ENCODE measurements at places on chromosomes 12 and 14.

DNA sequence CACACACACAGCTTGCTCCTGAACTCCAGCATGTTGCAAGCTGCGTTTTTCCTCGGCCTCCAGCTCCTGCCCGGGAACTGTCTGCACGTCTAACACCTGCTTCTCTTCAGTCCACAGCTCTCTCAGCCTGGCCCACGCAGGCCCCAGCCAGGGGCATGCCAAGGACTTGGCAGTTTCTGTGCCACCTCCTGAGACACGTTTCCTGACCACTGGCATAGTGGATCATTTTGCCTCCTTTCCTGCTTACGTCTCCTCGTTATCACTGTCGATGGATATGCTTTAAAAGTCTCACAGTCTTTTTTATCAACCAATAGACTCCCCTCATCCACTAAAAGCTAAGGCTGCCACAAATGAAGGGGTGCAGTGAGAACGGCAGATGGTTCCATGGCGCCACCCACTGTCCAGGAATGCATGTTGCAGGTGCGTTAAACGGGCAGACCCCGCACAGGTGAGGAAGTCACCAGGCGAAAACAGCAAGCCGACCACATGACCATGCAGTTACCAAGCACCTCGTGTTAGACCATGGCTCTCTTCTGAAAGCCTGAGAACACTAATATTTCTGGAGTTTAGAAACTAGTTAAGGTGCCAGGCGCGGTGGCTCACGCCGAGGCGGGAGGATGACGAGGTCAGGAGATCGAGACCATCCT is 14.7 kb upstream of the TEAD4 start:
- no peak for DNase-seq

DNA sequence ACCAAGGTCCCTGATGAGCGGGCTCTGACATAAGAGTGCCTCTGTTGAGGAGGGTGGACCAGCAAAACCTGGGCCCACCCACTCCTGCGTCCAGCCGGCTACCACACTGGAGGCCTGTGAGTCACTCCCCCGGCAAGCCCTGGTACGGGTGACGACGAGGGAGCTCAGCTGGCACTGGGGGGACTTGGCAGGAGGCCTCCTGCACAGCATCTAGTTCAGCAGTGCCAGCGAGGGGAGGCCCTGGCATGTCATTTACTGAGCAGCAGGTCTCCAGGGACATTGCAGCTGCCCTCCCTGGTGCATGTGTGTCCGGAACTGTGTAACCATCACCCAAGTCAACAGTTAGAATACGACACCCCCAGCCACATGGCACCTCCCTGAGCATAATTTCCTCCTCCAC is 24.4 kb downstream of the CD9 start:
- DNase-seq, result no peak

GRCh38 chr12:118850244-118850825 is 131.0 kb upstream of the SRRM4 start:
- no peak for DNase-seq

- DNase-seq, result no peak
Observed at GRCh38 chr14:104135121-104135903, 3.1 kb upstream of the KIF26A start.

GRCh38 chr12:24903329-24904088 is 45.4 kb downstream of the BCAT1 start:
- no peak for DNase-seq

DNA sequence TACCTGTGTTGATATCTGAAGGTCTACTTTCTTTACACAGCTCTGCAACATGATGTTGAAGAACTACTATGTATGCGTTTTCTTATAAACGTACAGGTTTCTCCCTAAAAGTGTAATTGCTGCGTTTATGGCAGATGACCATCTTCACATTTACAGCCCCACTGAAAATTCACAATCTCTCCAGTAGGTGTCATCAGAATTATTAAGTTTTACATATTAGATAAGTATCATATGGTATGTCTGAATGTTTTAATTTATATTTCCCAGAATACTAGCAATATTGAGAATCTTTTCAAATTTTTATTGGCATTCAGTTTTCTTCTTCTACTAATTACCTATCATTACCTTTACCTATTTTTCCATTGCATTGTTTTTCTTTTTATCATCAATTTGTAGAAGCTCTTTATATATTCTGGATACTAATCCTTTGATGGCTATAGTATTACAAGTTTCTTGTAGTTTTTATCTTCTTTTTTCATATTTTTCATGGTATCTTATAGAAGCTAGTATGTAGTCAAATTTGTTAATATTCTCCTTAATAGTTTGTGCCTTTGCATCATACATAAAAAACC is 123.5 kb downstream of the CAPZA3 start:
- no peak for DNase-seq

DNA sequence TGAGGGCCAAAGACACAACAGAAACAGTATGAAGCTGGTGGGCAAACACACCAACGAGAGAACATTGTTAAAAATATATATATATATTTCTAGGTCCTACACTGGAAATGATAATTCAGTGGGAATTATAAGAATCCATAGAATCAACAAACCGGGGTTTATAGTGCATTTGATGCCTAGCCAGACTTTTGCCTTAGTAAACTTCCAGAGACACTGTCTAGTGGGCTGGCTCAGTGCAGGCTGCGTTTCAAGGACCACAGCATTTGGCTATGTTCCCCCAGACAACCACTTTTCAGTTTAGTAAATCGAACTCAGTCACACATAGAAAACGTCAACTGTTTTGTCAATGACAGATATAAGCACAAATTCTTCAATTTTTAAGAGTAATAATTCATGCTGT is 41.9 kb downstream of the SLC38A4 start:
- no peak for DNase-seq

DNA sequence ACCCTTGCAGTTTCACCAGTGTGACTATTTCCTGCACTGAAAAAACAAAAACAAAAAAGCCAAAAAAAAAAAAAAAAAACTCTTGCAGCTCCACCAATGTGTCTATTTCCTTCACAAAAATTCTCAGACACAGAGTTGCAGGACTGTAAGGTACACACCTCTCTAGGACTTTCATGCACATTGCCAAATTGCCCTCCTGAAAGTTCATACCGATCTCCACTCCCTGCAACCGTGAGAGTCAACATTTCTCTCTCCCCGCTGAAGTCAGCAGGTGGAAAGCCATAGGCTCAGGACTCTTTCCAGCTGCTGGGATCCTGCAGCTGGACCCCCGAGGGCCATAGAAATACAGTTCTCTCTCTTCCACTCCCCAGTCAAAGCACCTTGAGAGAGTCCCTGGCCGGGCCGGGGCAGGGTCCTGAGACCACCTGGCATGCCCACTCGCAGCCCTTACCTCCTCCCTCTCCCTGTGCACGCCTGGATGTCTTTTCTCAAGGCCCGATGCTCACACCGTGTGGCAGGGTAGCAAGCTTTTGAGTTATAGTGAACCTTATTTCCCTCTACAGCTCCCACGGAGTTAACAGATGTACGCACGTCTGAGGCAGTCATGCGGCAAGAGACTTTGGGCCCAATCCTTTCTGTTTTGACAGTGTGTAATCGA is 23.6 kb downstream of the MMAB start:
- DNase-seq, result no peak

DNA sequence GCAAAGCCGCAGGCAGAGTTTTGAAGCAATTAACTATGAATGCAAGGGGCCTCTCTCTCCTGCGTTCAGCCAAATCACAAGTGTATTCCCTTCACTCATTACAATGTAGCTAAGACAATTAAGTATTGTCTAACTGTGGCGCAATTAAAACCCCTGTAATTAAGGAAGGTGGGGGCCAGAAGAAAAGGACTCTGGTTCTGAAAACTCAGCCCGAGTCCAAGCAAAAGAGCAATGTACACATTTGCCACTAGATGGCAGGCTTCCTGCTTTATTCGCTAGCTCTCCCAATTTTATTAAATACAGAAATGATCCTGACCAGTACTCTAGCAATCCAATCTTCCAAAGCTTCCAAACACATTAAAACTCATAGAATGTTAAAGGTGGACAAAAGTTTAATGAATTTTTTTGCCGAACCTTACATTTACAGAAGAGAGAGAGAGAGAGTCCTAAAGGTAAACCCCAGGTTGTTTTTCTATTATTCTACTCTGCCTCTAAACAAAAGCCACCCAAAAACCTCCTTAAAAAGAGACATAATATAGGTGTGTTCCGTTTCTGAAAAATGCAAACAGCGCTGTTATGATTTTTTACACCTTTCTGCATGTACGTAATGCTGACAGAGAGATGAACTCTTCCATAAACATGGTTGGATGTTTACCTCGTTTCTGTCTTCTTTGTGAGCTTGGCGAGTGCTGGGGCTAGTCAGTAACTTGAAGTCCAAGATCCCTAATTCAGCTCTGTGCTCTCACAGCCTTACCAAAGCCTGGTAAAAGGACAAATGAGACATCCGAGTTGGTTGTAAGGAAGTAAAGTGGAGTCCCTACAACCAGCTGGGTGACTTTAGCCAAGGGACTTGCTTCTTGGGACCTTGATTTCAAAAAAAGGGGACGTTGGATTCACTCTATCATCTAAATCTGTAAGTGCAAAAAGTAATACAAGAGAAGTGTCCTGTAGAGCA is 50.9 kb upstream of the VASH1 start:
- DNase-seq, result no peak

- DNase-seq, result no peak
Observed at GRCh38 chr12:8644345-8645248, 18.0 kb downstream of the MFAP5 start.

DNA sequence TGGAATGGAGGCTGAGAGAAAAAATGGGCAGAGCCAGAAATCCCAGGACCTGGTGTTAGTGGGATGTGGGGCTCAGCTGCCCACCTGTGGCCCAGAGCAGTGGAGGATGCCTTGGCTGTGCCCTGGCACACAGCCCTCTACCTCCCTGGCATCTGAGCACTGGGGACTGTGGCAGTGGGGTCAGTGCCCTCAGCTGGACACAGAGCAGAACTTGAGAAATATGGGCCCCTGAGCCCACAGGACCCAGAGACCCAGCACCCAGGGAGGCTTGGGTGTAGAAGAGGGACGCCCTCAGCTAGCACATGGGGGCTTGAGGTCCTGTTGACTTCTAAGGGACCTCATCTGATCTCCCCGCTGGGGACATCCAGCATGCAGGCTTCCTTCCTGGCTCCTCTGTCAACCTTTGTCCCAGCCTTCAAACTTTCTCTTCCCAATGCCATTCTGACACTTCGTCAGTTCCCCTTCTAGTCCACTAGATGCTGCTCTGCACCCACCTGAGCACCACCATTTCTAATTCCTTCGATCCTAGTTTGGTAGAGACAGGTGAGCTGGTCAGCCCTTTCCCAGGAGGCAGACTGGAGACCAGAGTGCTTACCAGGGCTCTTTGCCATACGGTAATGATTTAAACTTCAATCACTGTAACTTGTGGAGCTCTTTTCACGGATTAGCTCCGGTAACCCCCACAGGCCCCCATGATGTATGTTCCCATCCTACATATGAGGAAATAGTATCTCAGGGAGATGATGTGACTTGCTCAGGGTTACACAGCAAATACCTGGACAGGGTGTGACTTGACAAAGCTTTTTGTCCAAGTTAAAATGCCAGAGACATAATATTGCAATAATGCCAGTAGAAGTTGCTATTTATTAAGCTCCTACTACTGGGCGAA is 143.7 kb downstream of the ASCL4 start:
- DNase-seq, result no peak

DNA sequence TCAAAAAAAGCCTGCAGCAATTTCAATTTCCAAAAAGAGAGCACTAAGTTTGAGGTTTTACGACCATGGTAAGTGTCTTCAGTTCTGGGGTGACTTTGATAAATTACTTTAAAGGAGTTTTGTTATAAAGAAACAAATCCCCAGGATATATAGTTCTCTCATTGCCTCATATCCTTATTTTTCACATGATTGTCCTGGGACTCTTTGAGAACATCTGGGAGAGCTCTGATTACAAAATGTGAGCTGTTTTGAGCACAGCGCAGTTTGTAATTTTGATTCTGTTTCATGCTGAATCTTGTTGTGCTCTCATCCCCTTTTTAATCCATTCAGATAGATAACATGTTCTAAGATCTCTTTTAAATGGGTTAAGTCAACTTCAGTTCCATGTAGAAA is 67.7 kb upstream of the DCN start:
- DNase-seq, result no peak

All from activated CD8-positive, alpha-beta memory T cell treated with anti-CD3 and anti-CD28 coated beads for 1 hour (primary cell).